ENCODE measurements at places on chromosomes 16 and 17.

DNA sequence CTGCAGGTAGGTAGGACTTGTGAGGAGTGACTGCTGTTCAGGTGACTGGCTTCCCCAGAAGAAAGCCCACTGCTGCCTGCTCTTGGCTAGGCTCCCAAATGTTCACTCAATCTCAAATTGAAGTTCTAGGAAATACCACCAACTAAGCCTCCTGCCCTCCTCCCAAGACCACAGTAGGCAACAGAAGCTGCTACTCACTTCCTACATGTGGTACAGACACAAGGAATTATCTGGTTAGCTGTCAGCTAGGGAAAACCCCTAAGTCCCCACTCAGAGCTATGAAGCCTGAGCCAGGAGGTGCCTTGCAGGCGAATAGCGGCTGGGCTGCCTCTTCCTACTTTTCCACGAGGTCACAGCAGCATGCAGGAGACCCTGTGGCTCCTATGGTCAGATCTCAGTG, 4.9 kb downstream of the FBXO39 start:
- no peak for DNase-seq

DNA sequence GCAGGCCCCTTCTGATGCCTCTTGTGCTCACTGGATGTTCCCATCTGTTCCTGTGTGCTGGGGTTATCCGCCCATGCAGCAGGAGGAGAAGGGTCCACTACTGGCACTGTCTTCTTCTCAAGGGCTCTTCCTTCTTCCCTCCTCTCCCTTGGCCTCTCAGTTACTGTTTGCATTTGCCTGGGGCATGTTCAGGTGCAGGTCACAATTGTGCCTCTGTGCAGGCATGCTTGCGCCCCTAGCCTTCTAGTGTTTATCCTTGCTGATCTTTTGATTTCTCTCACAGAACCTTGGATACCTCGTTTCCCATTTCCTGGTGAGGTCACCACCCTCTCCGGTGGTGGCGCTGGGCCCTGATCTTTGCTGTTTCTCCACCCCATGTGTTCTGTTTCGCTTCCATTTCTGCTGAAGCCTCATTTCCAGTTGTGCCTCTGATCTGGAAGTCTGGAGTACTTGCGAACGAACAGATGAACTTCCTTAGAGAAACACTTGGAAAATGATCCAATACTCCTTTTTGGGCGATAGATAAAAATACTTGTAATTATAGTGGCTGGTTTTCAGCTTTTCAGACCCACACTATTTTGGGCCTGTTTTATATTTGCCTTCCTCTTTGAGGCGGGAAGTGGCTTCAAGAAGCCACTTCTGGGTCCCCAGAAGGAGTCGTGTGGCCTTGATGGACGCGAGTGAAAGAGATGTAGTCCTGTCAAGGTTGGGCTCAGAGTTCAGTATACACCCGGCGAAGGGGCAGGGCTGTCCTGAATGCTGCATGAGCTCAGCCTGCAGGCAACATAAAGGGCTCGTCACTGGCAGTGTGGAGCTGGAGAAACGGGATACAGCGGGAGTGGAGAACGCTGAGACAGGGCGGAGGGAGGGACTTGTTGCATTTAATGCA, 312.9 kb downstream of the SNX29 start:
- DNase-seq, result no peak

DNA sequence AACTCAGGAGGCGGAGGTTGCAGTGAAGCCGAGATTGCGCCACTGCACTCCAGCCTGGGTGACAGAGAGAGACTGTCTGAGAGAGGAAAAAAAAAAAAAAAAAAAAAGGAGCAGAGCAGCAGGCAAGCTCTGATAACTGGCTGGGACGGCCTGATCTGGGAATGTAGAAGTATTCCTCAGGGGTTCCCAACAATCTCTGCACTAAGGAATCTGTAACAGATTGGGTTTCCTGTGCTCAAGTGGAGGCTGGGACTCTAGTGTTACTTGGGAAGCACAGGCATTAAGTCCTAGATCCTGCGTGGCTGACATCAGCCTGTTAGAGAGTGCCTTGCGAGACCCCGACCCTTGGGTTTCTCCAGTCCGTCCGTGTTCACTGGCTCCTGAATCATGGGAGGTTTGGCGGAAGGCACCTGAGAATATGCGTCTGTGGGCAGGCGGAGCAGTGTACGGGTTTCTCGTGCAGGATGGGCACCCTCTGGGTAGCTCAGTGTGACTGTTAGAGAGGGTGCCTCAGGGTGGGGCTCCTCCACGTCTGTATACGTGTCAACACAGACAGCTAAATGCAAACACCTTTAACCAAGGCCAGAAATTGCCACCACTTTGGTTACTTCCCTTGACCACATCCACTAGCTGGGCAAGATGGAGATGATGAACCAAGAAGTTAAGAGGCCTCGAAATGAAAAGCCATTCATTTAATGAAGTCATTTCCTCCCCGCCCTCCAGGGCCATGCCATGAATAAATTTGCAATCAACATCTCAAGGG, 174.9 kb upstream of the RPL38 start:
- no peak for DNase-seq

DNA sequence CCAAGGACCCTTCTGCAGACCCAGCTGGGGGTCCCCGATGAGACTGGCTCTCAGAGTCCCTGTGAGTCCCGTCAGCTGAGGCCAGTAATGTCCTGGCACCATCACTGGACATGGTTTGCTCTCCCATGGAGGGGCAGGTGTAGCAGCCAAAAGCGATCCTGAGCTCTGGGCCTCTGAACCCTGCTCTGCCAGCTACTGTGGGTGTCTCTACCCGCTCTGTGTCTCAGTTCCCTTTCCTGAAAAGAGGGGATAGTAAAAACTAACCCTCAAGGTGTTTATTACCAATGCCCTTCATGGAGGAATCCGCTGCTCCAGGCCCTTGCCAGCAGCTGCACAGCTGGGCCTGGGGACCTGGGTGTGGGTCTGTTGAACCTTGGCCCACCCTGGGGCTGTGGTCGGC, 8.8 kb downstream of the TUBB3 start:
- DNase-seq, result no peak

DNA sequence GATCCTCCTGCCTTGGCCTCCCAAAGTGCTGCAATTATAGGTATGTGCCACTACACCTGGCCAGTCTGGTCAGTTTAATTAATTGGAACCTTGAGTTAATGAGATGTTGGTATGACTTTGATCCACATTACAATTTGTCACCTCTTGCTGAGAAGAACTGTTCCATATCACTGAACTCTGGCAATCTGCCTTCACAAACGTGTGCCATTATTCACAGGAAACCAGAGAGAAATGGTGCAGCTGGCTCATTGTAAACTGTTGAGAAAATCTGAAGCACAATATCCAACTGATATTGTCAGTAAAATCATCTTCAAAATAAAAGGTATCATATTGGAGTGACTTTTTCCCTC, 39.3 kb upstream of the YPEL2 start:
- DNase-seq, result no peak

- DNase-seq, result no peak
These were observed 277.5 kb upstream of the DYNLRB2 start for GRCh38 chr16:80263181-80263823.

- DNase-seq, result no peak
These were observed 101.8 kb downstream of the SALL1 start for GRCh38 chr16:51049276-51049675.

DNA sequence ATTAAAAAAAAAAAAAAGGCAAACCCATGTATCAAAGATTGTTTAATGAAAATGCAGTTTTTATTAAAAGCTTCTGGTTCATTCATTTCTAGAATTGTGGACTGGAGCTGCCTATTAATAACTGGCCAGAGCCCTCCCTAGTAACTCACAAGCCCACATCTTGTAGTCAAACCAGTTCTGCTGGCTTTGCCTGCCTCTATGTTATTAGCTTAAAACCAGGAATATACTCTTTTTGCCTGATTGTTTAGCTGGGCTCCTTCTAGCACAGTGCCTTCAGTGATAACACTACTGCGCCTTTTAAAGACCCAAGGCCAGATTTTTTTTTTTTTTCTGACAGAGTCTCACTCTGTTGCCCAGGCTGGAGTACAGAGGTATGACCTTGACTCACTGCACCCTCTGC, 26.0 kb downstream of the TAC4 start:
- DNase-seq, result no peak

- DNase-seq, result no peak
These were observed 91.4 kb downstream of the CACNG3 start for GRCh38 chr16:24347556-24347955.

- no peak for DNase-seq
These were observed 9.4 kb upstream of the MEOX1 start for GRCh38 chr17:43671031-43671692.

- DNase-seq, result no peak
These were observed 234.4 kb downstream of the WWOX start for GRCh38 chr16:78333808-78334207.

- DNase-seq, result no peak
These were observed 5.1 kb downstream of the PHAF1 start for GRCh38 chr16:67114793-67115192.

- DNase-seq, result no peak
These were observed 253.0 kb downstream of the FOXL1 start for GRCh38 chr16:86831366-86831765.

GRCh38 chr16:4261557-4262172, 11.2 kb downstream of the TFAP4 start:
- peak; percentile 14 for DNase-seq
